ENCODE measurements at places on chromosomes 12 and 14.

- H3K4me1 ChIP-seq, result peaks cover 7% of the 10 kb centered on the region
- H3K36me3 ChIP-seq, result peaks cover 2% of the 10 kb centered on the region
- H3K27me3 ChIP-seq, result no peaks in the 10 kb centered on the region
- no peak overlapping the region for H3K4me3 ChIP-seq
- H3K27ac ChIP-seq, result no peak overlapping the region
Observed at GRCh38 chr12:105026411-105026810, 40.3 kb downstream of the NOPCHAP1 start.

DNA sequence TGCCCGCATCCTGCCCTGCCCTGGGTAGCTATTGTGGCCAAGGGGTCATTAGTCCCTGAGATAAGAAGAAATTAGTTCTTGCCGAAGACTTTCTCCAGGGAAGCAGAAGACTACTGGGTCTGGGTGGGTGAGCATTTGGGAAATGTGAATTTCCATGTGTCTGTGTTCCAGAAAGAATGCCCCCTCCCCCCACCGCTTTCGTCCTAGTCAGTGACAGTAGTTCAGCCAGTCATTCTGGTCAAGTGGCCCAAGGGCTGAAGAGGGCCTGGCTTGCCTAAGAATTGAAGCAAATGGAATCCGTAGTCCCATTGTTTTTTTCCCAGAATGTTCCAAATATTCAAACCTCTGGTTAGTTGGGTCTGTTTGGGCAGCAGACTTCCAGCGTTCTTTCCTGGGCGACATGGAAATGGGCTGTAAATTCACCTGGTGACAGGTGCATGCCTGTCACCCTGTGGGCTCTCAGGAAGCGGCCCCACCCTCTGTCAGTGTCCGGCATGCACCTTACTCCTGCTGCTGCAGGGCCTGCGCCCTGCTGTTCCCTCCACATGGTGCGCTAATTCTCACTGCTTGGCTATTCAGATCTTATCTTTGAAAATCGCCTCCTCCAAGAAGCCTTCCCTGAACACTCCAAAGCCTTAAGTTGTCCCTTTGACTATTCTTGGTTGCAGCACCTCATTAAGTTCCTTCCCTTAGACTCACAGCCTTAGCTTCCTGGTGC, 1.4 kb upstream of the RFLNA start:
- H3K27me3 ChIP-seq, result peaks cover 34% of the 10 kb centered on the region
- no peaks in the 10 kb centered on the region for H3K36me3 ChIP-seq
- H3K4me1 ChIP-seq, result no peaks in the 10 kb centered on the region
- H3K4me3 ChIP-seq, result no peak overlapping the region
- no peak for DNase-seq

DNA sequence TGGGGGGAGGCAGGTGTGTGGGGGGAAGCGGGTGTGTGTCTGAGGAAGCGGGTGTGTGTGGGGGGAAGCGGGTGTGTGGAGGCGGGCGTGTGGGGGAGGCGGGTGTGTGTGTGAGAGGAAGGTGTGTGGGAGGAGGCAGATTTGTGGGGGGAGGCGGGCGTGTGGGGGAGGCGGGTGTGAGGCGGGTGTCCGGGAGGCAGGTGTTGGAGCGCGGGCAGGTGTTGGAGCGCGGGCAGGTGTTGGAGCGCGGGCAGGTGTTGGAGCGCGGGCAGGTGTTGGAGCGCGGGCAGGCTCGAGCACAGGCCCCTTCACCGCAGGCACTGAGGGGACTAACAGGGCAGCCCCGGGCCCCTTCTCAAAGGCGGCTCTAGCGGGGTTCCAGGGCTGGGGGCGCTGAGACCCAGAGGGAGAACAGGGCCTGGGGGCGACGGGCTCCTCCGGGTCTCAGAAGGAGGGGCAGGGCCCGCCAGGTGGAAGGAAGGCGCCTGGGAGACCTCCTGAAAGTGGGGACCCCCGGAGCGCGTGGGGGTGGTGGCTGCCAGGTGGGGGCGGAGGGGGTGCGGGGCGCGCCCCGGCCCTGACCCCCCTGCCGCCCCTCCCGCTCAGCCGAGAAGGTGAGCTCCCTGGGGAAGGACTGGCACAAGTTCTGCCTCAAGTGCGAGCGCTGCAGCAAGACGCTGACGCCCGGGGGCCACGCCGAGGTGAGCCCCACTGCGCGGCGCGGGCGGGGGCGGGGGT, 3.2 kb downstream of the CRIP2 start:
- peaks cover 33% of the 10 kb centered on the region for H3K4me1 ChIP-seq
- peaks cover 4% of the 10 kb centered on the region for H3K36me3 ChIP-seq
- H3K27me3 ChIP-seq, result peaks cover 29% of the 10 kb centered on the region
- peak; percentile 22 for DNase-seq

- peak; percentile 53 for DNase-seq
- H3K4me1 ChIP-seq, result no peaks in the 10 kb centered on the region
- H3K4me3 ChIP-seq, result no peak overlapping the region
- H3K27me3 ChIP-seq, result no peaks in the 10 kb centered on the region
Observed at GRCh38 chr14:103679351-103679750, 35.9 kb downstream of the XRCC3 start.

DNA sequence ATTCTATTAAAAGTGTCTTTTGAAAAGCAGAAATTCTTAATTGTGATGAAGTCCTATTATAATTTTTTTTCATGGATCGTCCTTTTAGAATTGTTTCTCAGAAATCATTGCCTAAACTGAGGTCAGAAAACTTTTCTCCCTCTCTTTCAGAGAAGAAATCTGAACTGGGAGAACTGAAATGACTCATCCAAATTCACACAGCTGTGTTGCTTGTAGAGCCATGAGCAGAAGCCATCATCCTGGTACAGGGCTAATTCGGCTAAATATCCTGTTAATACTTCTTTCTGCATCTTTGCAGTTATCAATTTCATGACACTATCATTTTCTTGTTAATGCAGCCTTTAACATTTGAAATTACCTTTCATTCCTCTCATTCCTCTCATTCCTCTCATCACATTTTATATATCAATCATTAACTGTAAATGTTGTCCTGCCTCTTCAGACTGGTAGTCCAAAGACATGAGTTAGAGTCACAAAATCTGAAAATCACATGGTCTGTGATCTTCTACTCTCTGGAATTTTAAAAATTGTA, 15.5 kb downstream of the SLC15A5 start:
- no peak overlapping the region for H3K4me3 ChIP-seq
- no peak for DNase-seq
- H3K36me3 ChIP-seq, result no peaks in the 10 kb centered on the region
- H3K27ac ChIP-seq, result no peak overlapping the region
- no peaks in the 10 kb centered on the region for H3K4me1 ChIP-seq

GRCh38 chr12:14283489-14284144, 81.9 kb upstream of the ATF7IP start:
- no peaks in the 10 kb centered on the region for H3K36me3 ChIP-seq
- H3K27ac ChIP-seq, result no peak overlapping the region
- no peaks in the 10 kb centered on the region for H3K4me1 ChIP-seq
- no peaks in the 10 kb centered on the region for H3K27me3 ChIP-seq

GRCh38 chr14:61451491-61451890, 130.1 kb downstream of the PRKCH start:
- no peaks in the 10 kb centered on the region for H3K27me3 ChIP-seq
- no peak for DNase-seq
- H3K4me3 ChIP-seq, result no peak overlapping the region

GRCh38 chr14:93830753-93831461, 42.6 kb upstream of the PRIMA1 start:
- H3K4me3 ChIP-seq, result no peak overlapping the region
- no peaks in the 10 kb centered on the region for H3K4me1 ChIP-seq
- no peaks in the 10 kb centered on the region for H3K36me3 ChIP-seq
- peaks cover 11% of the 10 kb centered on the region for H3K27me3 ChIP-seq
- DNase-seq, result no peak

GRCh38 chr14:98103705-98104104, 1168.3 kb downstream of the BCL11B start:
- peaks cover 3% of the 10 kb centered on the region for H3K36me3 ChIP-seq
- no peak overlapping the region for H3K27ac ChIP-seq
- no peak overlapping the region for H3K4me3 ChIP-seq
- H3K4me1 ChIP-seq, result peaks cover 19% of the 10 kb centered on the region
- DNase-seq, result no peak

DNA sequence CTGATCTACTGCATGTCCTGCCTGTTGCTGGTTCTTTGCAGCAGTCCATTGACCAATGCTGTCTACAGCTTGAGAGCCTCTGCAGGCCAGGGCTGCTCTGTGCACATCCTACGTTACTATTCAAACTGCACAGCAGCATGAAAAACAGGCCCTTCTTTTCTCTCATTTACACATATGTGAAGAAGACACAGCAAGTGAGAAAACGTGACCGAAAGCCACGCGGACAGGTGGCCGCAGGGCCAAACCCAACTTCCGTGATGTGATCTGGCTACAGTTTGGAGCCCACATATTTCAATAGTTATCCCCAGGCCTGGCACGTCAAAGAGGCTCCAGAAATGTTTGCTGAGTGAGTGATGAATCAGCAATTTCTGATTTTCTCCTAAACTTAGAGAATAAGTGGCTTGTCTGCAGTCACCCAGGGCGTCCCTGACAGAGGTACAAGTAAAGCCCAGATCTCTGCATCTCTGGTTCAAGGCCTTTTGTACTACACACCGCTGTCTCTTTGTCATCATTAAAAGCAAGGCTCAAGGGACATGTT, 17.9 kb upstream of the TCL1B start:
- no peak overlapping the region for H3K4me3 ChIP-seq
- no peak for DNase-seq
- H3K36me3 ChIP-seq, result no peaks in the 10 kb centered on the region
- no peaks in the 10 kb centered on the region for H3K4me1 ChIP-seq
- no peak overlapping the region for H3K27ac ChIP-seq
- H3K27me3 ChIP-seq, result peaks cover 1% of the 10 kb centered on the region

DNA sequence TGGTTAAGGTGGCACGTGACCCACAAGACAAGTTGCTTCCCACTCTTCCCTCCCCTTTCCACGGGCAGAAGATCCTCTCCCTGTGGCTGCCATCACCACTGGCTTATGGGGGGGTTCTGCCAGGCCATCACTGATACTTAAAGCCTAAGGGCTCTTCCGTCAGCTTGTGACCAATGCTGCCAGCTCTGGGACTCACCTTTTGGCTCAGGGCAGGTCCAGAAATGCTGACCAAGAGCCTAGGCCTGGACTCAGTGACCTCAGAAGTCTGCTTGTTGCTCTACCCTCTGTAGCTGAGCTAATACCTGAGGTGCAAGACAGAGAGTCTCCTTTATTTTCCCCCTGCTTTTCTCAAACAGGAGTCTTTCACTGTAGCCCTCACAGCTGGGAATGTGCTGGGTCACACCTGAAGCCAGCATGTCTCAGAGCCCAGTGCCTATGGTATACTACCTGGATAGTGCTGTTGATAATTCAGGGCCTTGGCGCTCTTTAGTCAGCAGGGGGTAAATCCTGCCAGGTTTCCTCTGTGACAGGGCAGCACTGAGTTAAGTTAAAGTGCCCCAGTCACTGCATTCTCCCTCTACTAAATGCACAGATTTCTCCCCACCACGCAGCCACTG, 19.7 kb downstream of the FGD4 start:
- H3K27me3 ChIP-seq, result peaks cover 3% of the 10 kb centered on the region
- no peak overlapping the region for H3K4me3 ChIP-seq
- H3K4me1 ChIP-seq, result no peaks in the 10 kb centered on the region
- H3K36me3 ChIP-seq, result no peaks in the 10 kb centered on the region
- no peak for DNase-seq
- no peak overlapping the region for H3K27ac ChIP-seq

GRCh38 chr12:41474001-41474400, 285.9 kb downstream of the PDZRN4 start:
- H3K36me3 ChIP-seq, result no peaks in the 10 kb centered on the region
- H3K27ac ChIP-seq, result no peak overlapping the region
- peaks cover 4% of the 10 kb centered on the region for H3K27me3 ChIP-seq
- H3K4me3 ChIP-seq, result no peak overlapping the region
- DNase-seq, result no peak

DNA sequence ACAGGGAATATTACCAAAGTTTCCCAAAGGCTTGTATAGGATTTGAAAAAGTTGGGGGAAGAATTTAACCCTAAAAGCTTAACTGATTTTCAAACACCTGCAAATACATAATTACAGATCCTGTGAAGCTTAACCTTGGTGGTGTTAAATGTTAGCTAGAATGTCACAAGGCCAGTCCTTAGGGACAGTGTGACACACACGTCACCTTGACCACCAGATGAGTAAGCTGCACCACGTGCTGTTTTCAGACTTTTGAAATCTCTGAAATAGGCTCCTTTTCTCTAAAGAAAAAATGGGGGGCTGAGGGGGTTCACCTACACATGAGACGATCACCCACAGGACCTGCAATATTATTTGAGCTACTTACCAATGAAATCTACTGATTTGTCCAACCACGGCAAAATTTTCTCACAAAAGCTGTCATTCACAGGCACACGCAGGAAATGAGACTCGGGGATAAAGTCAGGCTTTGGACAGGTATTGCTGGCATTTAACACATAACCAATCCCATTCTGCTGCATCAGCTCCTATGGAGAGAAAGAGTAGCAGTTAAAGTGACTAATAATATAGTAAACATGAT, 75.9 kb downstream of the DUSP16 start:
- no peak overlapping the region for H3K4me3 ChIP-seq
- peaks cover 39% of the 10 kb centered on the region for H3K4me1 ChIP-seq
- DNase-seq, result no peak
- no peaks in the 10 kb centered on the region for H3K27me3 ChIP-seq
- H3K27ac ChIP-seq, result no peak overlapping the region
- peaks cover 51% of the 10 kb centered on the region for H3K36me3 ChIP-seq

DNA sequence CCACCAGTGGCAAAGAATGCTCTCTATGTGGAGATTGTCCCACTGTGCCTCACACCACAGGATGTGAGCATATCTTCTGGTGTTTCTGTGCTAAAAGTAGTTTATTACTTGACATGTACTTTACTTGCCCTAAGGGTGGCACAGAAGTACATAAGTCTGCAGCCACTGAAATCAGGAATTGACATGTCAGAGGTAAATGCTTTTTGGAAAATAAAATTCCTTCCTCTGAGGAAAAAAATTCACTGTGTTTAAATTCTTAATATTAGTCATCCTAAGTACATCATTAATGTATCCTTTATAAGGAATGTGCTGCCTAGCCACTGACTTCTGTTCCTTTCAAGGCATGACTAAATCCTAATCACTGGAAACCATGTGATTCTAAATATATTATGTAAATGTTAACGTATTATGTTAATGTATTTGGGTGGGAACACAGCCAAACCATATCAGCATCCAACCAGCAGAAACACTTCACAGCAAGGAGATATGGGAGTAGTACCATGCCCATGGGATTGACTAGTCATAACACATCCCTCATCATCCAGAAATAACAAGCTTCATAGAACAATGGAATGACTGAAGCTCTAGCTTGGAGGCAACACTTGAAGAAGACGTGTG, 239.7 kb upstream of the PPFIA2 start:
- H3K4me3 ChIP-seq, result no peak overlapping the region
- H3K27ac ChIP-seq, result no peak overlapping the region
- DNase-seq, result no peak
- H3K4me1 ChIP-seq, result no peaks in the 10 kb centered on the region
- peaks cover 3% of the 10 kb centered on the region for H3K27me3 ChIP-seq

DNA sequence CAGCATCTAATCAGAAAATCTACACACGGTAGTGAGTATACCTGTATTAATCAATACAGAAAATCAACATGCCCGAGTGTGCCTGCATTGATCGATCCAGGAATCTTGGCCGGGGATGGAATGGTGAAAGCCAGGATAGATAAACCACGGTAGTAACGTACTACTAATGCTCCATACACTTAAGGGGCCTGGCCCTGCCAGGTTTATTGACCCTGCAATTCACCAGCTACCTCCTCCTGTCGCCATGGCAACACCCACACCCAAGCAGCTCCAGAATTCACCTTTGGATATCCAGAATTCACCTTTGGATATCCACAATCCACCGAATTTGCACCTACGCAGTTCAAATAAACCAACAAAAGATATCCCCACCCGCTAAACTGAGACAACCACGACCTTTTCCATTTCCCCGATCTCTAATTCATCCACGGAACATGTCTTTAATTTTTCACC, 14.8 kb upstream of the CALM1 start:
- H3K36me3 ChIP-seq, result peaks cover 3% of the 10 kb centered on the region
- no peaks in the 10 kb centered on the region for H3K27me3 ChIP-seq
- H3K4me1 ChIP-seq, result peaks cover 24% of the 10 kb centered on the region
- peak; percentile 45 for DNase-seq
- H3K27ac ChIP-seq, result no peak overlapping the region
- no peak overlapping the region for H3K4me3 ChIP-seq

Measured in activated CD4-positive, alpha-beta T cell treated with anti-CD3 and anti-CD28 coated beads, Interleukin-2, amount 10 ng/mL, durations not matched to agents 7 days and 5 days (primary cell).